AG20443 (cell line): ENCODE measurements at places on chromosomes 5 and 9.

DNA sequence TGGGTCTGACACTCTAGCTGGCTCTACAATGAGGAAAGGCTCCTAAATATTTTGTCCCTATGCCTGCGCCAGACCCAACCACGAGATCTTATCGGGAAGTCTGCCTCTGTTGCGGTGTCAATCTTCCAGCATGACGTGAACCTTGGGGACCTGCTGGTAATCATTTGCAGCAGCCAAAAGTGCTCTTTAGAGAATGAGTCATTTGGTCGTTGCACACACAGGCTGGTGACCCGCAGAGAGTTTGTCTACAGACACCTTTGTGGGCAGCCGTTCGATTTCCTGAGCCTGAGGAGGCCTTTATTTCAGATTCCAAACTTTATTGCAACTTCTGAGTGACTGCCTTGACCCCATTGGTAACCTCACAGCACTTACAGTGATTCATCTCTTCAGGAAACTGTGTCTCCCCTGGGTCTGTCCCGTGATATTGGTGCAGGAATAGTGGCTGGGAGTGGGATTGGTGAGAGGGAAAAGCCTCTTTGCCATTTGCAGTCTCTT lies 326.1 kb downstream of the NSG2 start:
- peak; percentile 25 for DNase-seq

- peak; percentile 95 for DNase-seq
Observed at GRCh38 chr5:150112201-150113046, 26.1 kb upstream of the CSF1R start.

DNA sequence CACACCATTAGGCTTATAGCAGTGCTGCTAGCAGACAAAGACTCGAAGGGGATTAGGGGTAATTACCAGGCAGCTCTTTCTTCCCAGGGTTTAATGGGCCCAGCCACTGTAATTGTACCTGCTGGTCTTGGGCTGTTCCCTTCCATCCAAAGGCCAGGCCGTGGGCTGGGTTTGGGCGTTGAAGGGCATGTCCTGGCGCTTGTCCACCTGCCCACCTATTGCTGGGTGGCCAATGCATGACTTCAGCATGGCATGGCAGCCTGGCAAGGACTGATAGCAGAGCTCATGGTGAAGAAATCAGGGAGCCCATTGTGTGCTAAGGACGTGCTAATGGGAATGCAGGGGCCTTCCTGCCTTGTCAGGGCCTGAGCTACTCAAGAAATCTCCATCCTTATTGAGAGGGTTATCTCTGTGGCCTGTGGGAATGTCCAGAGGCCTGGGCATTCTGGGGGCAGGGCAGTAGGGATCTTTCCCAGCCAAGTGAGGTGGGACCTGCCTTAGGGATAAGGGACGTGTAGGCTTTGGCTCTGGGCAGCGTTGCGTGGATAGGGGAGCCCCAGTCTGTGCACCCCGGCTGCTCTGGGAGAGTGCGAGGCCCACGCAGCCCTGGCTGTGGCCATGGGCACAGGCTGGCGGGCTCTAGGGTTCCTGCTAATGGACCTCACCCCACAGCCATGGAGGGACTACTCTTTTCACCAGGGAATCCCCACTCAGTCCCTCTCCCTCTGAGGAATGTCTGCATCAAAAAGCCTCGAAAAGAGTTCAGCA lies 116.1 kb upstream of the PITX1 start:
- DNase-seq, result no peak

- DNase-seq, result no peak
Observed at GRCh38 chr9:106310782-106311181, 552.2 kb upstream of the ZNF462 start.

- no peak for DNase-seq
Observed at GRCh38 chr9:125750627-125751011, 3.4 kb downstream of the PBX3 start.
